ENCODE measurements at places on chromosomes 13 and 19.

DNA sequence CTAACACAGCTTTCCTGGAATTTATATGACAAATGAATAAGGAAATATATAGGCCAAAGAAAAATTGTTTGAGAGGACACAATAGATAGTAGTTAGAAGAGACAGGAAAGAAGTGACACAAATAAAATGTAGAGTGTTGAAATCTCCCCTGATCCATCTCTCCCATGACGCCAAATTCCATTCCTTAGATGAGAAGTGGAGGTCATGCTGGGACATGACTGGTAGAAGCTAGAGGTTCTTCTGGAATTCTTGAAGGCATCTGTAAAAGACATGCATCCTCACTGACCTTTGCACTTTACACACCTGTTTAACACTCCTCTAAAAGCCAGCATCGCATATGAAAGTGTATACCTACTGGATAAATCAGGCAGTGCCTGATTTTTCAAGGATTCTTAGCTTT is 67.8 kb downstream of the DGKH start:
- DNase-seq = peak; percentile 21

- DNase-seq = no peak
Observed at GRCh38 chr13:96797136-96797535, 197.1 kb downstream of the OXGR1 start.

- no peak for DNase-seq
Observed at GRCh38 chr13:28423010-28423409, 71.9 kb downstream of the FLT1 start.

GRCh38 chr19:1997353-1998233 is 17.9 kb downstream of the BTBD2 start:
- peak; percentile 20 for DNase-seq

- DNase-seq = peak; percentile 39
Observed at GRCh38 chr19:56838024-56838908, 2.3 kb downstream of the PEG3 start.

DNA sequence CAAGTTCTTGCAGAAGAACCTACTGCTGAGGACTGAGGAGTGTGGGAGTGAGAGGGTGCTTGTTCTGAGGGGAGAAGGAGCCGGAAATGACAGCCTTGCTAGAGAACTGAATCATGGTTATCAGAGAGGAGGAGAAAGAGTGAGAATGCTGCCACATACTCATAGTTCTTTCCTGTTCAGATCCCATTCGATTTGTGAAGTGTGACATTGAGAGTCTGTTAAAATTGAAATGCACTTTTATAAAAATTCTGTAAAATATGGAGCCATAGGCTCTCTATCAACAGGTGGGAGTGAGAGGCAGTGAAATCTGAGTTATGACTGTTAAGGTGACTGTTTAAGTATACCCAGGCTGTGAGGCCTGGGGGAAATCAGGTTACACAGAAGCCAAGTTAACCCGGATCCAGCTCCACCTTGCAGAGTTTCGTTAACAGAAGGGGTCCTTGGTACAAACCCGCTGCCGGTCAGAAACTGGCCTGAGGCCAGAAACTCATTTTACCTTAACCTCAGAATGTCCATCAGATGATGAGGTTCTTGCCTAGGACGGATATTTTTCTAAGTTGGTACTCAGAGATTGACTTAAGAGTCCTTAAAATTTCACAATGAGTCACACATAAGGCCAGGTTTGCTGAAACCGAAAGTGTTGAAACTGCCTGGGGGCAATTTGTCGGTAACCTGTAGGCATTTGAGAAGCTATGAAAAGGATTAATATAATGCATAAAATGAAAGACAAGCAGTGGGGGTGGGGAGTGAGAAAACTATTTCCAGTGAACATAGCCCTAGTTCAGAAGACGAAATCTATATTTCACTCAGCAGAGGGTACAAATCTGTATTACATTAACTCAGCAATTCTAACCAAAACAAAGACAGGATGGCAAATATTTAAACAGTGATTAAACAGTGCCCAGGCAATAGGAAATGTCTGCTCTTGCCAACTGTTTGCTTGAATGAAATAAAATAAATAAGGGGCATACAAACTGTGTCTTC is 350.5 kb downstream of the KCNRG start:
- no peak for DNase-seq

- no peak for DNase-seq
Observed at GRCh38 chr19:50255115-50255514, 51.7 kb downstream of the MYH14 start.

DNA sequence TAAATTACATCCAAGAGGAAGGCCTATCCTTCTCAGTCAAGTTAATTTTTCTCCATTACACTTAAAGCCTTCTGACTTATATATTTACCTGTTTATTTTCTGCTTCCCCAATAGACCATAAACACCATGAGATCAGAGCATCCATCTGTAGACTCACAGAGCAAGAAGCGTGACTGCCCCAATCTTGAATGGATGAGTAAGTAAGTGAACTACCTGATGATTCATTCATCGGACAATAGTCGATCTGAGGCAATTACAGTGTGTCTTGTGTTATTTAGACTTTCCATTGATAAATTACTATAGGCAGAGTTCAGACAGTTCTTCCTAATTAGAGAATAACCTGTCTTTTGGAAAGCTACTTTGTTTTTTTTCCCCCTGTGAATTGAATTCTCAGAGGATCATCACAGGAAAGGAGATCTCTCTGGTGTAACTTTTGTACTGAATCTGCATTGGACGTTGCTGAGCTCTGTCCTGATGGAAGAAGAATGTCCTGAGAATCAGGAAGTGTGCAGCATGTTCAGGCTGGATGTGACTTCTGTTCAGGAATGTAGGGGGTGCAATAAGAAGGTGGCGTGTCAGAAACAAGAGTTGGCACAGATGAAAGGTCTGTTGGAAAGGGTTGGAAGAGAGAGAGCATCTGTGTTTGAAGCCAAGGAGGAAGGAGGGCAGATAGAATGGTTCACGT is 367.0 kb downstream of the NALCN start:
- DNase-seq = peak; percentile 13

GRCh38 chr13:113472355-113473025 is 18.0 kb downstream of the DCUN1D2 start:
- DNase-seq = no peak

GRCh38 chr13:97521726-97522125 is 87.8 kb downstream of the RAP2A start:
- DNase-seq = no peak

- peak; percentile 99 for DNase-seq
Observed at GRCh38 chr13:113411216-113412023, 41.9 kb downstream of the ADPRHL1 start.

All from fibroblast of mammary gland (primary cell).